ENCODE measurements at places on chromosomes 2 and 18.

- no peak for DNase-seq
Measured at GRCh38 chr2:224689539-224689938, 26.6 kb downstream of the CCDC195 start.

- no peak for DNase-seq
Measured at GRCh38 chr2:46187112-46187618, 110.0 kb upstream of the EPAS1 start.

DNA sequence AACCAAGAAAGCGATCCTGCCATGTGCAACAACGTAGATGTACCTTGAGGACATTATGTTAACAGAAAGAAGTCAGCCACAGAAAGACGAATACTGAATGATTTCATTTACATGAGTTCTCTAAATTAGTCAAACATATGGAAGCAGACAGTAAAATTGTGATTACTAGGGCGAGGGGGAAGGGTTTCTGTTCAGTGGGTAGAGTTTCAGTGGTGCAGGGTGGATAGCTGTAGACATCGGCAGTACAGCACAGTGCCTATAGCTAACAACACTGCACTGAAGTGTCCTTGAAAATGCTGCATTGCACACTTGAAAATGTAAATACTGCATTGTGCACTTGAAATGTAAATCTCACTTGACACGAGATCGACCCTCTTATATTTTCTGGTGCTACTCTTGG, 275.3 kb downstream of the GALR1 start:
- DNase-seq: no peak

GRCh38 chr18:2918761-2919550, 72.2 kb downstream of the EMILIN2 start:
- no peak for DNase-seq

DNA sequence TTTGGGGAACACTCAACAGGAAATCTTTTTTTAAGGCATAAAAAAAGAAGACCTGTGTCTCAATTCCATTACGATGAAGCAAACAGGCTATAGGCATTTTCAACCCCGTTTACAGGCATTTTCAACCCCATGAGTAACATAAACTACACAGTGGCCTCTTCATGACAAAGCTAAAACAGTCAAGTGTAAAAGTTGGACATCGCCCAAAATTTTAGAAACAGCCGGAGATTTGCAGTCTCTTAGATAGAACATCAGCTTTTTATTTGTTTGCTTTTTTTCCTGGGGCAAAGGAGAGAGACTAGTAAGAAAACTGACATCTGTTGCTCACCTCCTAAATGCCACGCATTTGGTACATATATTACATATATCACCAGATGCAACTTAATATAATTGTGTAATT, 173.7 kb downstream of the CMPK2 start:
- DNase-seq: no peak

DNA sequence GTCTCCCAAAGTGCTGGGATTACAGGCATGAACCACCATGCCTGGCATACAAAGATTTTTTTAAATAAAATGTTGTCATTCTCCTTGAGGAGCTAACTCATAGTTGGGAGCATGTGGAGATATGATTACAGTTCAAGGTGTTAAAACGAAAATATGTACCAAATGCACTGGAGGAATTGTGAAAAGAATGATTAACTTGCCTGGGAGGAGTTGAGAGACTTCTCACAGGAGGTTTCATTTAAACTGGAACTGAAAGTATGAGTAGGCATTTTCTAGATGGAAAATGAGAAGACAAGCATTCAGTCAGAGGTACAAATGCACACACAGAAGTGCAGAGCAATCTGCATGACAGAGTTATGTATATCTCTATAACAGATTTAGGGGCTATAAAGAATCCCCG, 126.6 kb upstream of the PDE1A start:
- DNase-seq: no peak

GRCh38 chr2:174176898-174177297, 71.4 kb downstream of the OLA1 start:
- DNase-seq: no peak

DNA sequence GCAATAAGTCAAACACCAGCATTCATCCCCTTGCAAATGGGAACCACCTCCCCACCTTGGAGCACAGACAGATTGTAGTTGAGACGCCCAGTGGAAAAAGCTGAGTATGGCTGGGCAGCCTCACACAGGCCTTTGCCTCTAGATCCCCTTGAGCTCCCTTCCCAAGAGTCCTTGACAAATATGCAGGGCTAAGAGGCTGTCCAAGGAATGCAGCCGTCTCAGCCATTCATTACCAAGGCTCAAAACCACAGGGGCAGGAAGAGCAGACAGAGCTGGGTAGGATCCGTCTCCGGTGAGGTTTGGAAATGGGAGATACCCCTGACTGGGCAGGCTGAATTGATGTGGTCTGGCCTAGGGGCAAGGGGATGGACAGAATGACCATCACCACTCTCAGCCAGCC, 557.1 kb downstream of the TNS1 start:
- no peak for DNase-seq

- no peak for DNase-seq
Measured at GRCh38 chr2:101014264-101014857, 12.3 kb downstream of the RPL31 start.

GRCh38 chr2:133855526-133855925, 287.3 kb upstream of the NCKAP5 start:
- no peak for DNase-seq

DNA sequence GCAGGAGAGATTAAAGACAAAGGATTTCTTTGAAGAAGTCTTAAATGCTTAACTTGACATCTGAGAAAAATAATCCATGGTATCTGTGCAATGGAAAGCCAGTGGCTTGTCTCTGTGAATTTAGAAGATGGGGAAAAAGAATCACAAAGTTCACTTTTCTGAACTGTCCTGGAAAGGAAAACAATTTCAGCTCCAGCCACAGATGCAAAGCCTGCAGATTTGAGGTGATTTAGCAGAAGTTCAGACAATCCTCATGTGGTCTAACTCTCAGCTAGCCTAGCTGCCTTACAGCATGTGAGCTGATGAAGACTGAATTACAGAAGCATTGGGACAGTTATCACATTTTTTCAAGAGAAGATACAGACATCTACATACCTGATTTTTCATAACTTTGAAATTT, 126.7 kb upstream of the ITGB6 start:
- no peak for DNase-seq

DNA sequence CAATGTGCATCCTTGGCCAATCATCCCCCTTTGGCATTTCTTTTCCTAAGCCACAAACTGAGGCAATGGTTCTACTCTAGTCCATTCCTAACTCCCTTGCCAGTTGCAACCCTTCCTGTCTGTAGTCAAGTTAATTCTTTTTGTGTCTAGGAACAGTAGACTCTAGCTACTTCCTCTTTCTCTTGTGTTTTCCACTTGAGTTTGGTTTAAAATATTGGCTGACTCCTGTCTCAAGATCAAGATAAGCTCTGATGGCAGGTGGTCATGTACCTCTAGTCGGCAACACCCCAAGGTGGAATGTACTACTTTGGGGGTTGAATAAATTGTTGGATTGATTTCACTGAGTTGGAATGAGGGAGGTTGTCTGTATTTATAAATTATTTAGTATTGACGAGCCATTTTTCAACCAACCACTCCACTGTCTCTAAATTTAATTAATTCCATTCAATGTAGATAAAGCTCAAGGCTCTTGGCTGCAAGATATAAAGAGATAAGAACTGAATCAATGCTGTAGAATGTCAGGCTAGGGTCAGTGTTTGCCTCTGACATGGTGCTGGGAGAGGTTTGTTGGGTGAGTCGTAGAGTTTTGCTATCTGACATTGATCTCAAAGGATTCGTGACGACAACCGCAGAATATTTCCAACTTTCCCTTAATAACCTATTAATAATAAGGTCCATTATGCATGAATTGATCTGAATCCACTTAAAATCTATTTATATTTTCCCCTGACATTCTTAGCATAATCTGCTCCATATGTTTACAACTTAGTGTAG, 188.7 kb upstream of the APCDD1 start:
- no peak for DNase-seq

GRCh38 chr2:160492401-160493226, 993 bp downstream of the RBMS1 start:
- peak; percentile 43 for DNase-seq

- no peak for DNase-seq
Measured at GRCh38 chr2:46847185-46847710, 68.4 kb downstream of the MCFD2 start.

DNA sequence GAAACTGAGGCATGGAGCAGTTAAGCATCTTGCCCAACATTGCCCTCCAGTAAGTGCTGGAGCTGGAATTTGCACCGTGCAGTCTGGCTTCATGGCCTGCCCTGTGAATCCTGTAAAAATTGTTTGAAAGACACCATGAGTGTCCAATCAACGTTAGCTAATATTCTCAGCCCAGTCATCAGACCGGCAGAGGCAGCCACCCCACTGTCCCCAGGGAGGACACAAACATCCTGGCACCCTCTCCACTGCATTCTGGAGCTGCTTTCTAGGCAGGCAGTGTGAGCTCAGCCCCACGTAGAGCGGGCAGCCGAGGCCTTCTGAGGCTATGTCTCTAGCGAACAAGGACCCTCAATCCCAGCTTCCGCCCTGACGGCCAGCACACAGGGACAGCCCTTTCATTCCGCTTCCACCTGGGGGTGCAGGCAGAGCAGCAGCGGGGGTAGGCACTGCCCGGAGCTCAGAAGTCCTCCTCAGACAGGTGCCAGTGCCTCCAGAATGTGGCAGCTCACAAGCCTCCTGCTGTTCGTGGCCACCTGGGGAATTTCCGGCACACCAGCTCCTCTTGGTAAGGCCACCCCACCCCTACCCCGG, 1.3 kb downstream of the PROC start:
- no peak for DNase-seq

GRCh38 chr18:73987247-73987980, 160.2 kb downstream of the FBXO15 start:
- no peak for DNase-seq

GRCh38 chr2:236905976-236906375, 179.7 kb upstream of the COPS8 start:
- DNase-seq: no peak

DNA sequence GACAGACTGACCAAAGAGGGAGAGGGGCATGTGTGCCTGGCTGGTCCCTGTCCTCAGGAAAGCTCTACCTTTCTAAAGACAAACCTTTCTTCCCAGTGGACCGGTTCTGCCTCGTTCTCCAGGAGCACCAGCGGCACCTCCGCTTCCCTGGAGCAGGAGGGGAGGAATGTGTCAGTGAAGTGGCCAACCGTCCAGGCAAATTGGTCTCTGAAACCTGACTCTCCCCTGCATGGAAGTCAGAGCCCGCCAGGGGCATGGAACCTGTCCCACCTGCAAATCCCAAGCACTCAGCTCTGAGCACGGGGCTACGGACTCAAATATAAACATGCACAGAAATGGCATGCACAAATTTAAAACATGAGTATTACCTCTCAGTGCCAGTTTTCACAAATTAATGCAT, 62.9 kb downstream of the COL6A3 start:
- no peak for DNase-seq

DNA sequence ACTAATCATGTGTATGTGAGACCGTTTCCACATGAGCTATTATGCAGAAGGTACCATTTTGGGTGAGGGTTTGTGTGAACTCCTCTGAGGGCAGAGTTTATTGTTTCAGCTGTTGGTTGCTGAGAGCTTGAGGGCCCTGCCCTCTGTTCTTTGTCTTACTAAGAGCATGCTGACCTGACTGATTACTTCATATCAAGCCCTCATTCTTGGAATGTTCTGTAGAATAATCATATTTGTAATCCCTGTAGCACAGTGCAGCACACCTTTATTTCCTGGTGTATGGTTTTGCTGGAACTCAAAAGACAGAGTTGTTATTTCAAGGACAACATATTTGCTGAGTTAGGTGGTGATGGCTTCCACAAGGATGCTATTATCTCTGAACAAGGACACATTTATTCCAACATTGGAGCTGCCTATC, 118.5 kb downstream of the GALNT3 start:
- no peak for DNase-seq

DNA sequence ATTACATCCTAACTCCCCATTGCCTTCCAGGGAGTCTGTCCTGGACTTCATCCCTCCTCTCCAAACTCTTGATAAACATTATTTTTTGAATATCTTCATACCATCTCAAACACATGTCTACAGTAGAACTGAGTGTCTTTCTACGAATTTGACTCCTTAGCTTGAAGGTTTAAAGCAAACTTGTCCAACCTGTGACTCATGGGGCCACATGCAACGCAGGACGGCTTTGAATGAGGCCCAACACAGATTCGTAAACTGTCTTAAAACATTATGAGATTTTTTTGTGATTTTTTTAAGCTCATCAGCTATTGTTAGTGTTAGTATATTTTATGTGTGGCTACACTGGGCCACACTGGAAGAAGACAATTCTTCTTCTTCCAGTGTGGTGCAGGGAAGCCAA, 98.1 kb downstream of the PARD3B start:
- DNase-seq: no peak

DNA sequence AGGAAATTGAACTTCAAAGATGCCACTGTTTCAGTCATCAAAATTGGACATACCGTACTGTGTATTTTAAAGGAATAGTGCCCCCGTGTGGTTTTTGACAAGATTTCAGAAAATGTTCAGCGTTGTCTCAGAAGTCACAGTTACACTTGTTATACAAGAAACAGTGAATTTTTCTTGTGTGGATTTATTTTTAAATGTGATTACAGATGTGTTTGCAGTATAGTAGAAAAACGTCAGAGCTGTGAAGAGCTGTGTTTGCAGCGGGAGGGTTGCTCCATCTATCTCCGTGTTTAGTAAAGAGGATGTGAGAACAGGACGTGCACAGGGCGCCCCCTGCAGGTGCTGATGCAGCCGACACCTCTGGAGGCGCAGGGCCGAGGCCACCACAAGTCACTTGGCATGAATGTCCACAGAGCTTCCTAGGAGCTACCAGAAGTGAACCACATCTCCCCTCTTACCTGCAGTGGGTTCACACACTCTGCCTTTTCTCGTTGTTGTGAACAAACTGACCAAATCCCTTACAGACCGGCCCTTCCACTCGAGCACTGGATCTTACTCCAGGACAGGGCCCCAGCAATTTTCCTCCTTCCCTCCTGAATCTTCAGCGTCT, 73.1 kb downstream of the CACNB4 start:
- peak; percentile 64 for DNase-seq

DNA sequence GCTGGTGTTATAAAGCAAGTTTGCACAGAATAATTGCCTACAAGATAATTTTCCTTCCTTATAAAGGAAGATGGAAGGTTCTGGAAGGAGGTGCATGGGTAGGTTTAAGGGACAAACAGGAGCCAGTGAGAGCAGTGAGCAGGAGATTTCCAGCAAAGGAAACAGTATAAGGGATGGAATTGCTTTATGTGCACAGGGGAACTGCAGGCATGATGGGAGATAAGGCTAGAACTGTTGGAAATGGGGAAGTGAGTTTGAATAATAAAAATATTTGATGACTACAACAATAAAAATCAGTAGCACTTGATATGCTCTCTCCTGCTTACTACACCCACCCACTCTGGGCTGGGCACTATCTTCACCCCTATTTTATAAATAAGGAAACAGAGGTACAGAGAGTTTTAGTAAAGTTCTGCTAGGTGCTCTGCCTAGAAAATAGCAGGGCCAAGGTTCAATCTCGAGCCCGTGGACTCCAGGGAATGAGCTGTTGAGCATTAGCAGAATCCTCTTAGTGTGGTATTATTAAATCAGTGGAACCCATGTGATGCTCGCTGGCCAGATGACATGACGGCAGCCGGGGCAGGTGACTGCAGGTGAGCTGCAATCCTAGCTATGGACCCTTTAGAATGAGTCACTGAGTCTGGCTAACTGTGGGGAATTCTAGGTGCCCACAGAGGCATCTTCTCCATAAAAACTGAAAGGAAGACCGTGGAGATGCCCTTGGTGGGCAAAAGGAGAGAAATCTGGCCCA, 302.5 kb downstream of the PIEZO2 start:
- no peak for DNase-seq

- no peak for DNase-seq
Measured at GRCh38 chr2:120819720-120820210, 84.1 kb downstream of the GLI2 start.

Data from activated CD8-positive, alpha-beta memory T cell treated with anti-CD3 and anti-CD28 coated beads for 1 hour (primary cell).